ENCODE measurements at places on chromosomes 7 and 10.

- DNase-seq = no peak
Observed at GRCh38 chr7:36232971-36233550, 80.0 kb downstream of the EEPD1 start.

GRCh38 chr7:67407392-67408071 lies 410.9 kb downstream of the TYW1 start:
- no peak for DNase-seq

DNA sequence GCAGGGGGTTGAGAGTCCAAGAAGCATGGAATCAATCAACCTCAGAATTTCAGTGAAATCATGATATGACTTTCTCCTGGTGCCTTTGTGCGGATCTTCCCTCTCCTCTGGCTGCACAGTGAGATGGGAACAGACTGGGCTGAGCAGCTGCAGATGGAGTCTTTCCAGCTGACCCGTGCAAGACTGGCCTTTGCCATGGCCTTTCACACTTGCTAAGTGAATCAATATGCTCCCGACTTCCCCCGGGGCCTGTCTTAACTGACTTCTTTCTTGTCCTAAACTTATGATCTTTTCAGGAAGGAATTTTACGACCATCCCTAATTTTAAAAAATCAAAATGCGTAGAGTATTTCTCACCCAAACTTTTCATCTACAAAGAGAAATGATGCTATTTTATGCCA lies 469.9 kb downstream of the GALNT17 start:
- no peak for DNase-seq

DNA sequence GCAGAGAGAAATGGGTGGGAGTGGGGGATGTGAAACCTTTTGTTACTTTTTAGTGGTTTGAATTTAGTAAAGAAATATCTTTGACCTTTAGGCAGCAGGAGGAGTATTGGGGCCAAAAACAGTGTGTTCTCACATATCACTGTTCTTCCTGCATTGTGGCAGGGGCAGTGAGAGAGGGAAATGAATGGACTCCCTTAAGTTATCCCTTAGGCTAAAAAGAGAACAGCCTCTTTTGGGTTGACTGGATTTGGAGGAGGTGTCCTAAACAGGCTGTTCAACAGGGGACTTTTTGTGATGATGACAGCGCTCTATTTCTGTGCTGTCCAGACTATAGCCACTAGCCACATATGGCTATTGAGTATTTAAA lies 22.3 kb downstream of the ZNF775 start:
- no peak for DNase-seq

- DNase-seq = no peak
Observed at GRCh38 chr10:4270116-4270515, 485.1 kb upstream of the KLF6 start.

- no peak for DNase-seq
Observed at GRCh38 chr10:19745672-19746071, 70.6 kb upstream of the PLXDC2 start.

GRCh38 chr7:156684661-156685060 lies 44.1 kb downstream of the RNF32 start:
- no peak for DNase-seq

GRCh38 chr10:21519941-21520436 lies 5.5 kb downstream of the SKIDA1 start:
- DNase-seq = peak; percentile 40

GRCh38 chr7:148304456-148304855 lies 286.1 kb upstream of the C7orf33 start:
- no peak for DNase-seq

DNA sequence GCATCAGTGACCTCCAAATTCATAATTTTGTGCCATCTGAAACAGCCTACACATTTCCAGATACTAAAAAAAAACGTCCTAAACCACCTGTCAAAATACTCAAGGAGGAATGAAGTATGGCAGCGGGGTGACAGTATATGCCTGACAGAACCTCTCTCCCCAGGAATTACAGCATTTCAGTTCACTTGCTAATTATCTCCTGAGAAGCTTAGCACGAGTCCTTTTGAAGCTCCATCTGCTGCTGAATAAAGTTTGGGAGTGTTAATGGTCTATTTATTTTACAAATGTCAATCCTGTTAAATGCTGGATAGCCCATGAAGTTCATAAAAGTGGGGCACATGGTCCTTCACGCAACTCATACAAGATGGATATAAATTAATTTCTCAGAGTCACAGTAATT lies 29.4 kb upstream of the ANLN start:
- no peak for DNase-seq

GRCh38 chr7:152867502-152867874 lies 107.9 kb downstream of the ACTR3B start:
- DNase-seq = no peak

- no peak for DNase-seq
Observed at GRCh38 chr7:105218215-105218614, 170.5 kb downstream of the SRPK2 start.

DNA sequence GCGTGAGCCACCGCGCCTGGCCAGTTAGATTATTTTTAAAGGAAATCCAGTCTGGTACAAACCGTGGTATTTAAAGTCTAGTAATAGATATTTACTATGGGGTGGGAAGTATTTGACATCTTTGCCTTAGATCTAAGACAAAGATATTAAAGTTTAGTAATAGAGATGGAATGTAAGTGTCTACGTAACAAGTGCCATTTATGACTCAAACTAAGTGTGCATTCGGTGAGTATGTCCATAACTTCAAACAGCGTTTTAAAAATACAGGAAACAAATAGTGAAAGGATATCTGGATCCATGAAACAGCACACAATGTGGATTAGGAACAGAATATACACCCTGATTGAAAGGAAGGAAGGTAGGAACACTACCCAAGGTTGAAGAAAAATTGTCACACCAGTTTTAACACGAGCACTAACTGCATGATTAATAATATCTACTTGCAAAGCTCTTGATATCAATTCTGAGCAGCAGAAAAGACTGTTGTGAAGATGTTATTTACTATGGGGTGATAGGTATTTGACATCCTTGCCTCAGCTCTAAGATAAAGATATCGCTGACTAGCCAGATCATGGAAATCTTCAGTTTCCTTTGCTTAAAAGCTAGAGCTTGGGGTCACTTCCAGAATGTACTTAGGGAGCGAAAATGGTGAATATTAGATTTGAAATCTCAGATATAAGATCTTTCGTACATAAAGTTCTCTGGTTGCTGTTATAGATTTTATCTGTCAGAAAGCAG lies 48.7 kb downstream of the EPC1 start:
- DNase-seq = no peak

All from NCI-H1105 treated with DMSO at 0.1 percent for 48 hours (cell line).